ENCODE measurements at places on chromosomes 2 and 18.

DNA sequence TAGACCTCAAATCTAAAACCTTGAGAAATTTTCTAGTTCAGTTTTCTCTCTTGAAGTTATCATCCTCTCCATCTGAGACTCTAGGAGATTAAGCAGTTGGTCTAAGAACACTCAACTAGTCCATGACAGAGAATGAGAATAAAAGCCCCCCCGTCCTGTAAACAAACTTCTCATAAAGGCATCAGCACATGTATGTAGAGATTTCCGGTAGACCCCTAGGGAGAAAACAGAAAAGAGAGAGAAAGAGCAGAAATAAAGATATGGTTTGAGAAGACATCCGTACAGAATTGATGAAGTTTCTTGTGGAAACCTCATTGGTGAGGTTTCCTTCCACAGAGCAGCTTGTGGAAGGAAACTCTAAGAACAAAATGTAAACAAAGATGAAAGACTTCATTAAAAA, 3.2 kb upstream of the GPR155 start:
- DNase-seq, result no peak

- DNase-seq, result no peak
Measured at GRCh38 chr2:162073888-162074631, at the start of gene DPP4. Gene DPP4 (minus strand): TSS chr2:162074215. CDS start chr2:162073981, 234 bp downstream.

- DNase-seq, result no peak
Measured at GRCh38 chr2:11502740-11503292, 31.0 kb upstream of the GREB1 start.

DNA sequence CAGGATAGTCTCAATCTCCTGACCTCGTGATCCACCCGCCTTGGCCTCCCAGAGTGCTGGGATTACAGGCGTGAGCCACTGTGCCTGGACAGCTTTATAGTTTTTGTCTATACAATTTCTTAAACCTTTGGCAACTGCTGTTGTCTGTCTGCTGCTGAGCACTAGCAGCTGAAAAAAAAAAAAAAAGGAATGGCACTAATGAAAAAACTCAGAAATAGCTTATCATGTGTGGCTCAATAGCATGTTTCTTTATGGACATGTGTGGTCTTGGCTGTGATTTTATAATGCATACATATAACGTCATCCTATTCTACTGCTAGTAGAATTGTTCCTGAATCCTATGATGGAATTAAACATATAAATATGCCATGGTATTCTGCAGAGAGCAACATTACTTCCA, 231.2 kb downstream of the TPGS2 start:
- DNase-seq, result no peak

- no peak for DNase-seq
Measured at GRCh38 chr2:221334481-221335218, 237.5 kb downstream of the EPHA4 start.

DNA sequence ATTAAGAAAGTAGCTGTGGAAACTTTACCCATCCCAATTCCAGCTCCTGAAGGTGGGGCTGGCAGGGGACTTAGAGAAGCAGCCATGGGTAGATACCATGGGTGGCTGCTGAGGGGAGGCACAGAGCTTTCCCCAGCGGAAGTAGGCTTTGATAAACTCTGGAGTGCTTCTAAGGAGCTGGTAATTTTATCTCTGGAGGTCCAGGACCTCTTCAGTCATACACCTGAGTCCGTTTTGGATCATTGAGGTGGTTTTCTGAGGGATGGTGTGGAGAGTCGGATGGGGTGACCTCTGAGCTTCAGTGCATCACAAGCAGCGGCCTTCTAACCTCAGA, 36.7 kb upstream of the BMP10 start:
- DNase-seq, result no peak

DNA sequence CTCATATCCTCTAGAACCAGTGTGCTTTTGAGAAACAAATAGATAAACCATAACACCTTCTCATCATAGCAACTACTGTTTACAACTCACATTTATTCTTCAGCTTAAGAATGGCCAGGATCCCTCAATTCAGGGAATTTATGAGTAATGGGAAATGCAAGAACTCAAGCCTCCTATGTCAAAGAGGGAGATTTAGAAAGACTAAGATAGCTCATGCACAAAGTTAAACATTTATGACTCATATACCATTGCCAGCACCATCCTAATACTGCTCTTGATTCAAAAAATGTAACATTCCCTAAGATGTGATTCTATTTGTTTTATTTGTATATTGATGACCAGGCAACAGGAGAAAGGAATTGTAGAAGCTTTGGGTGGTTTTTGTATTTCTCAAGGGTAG, 172.8 kb downstream of the CYP26B1 start:
- DNase-seq, result no peak

DNA sequence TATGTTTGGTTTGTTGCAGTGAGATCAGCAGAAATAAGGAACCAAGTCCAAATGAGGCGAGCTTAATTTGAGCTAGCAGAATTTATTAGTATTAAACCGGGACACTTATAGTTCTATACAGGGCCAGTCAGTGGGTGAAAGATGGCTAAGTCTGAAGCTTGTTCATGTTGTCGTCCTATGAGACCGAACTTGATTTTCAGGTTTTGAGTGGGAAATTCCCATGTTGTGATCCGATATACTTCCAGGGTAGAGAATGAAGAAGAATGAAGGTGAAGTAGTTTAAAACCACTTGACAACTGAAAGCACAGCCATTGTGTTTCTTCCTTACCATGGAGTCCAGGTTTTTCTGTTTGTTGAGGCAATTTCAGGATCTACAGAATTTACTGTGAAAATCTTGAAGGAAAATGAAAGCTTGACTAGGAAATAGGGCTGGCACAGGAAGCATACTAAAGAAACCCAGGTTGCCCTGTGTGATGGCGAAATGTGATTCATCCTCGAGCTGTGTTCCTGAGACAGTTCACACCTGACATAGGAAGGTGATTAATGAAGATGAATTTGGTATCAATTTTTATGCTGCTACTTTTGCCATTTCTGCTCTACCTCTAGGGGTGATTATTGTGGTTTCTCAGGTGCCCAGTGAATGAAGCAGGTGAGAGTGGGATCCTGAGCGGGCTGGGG, 37.6 kb upstream of the MGAT5 start:
- no peak for DNase-seq

DNA sequence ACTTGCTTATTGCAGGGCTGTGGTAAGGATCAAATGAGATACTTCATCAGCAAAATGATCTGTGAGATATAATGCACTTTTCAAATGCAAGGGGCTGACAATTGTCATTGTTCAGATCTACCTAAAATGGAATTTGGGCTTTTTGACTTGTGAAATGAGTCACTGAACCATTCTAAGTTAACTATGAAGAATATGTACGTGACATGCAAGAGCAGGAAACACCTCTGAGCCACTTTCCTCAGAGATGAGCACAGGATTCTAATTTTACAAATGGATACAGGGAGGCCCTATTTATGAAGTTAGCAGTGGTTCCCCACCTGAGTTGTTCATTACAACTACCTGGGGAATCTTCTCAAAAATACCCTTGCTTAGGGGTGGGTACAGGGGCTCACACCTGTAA, 26.7 kb downstream of the CTLA4 start:
- no peak for DNase-seq
